ENCODE measurements at places on chromosomes 1 and 21.

GRCh38 chr1:117646007-117646811 lies 40.4 kb downstream of the TENT5C start:
- no peak for DNase-seq

DNA sequence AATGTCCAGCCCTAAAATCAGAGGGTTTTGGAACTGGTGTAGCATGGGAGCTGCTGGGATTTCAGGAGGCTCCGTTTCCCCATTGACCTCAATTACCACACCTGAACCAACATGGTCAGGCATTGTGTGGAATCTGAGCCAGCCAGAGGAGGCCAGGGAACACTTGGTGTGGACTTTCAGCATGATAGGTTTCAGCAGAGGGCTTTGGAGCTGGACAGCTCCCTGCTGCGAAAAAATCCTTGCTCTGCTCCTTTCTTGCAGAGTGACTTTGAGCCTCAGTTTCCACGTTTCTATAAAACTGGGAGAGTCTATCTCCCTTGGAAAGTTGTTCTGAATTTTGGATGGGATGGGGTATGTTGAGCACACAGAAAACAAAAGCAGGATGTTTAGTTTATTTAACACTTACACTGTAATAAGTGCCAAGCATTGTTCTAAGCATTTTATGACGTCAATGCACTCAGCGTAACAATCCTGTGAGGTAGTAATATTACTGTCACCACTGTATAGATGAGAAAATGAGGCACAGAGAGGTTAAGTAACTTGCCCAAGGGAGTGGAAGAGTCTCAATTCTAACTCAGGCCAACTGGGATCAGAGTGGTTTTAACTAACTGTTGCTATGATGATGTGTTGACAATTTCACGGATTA lies 168.0 kb downstream of the GRIK3 start:
- DNase-seq, result no peak

- no peak for DNase-seq
These were observed at the start of gene TINAGL1 for GRCh38 chr1:31576201-31576669. Gene TINAGL1 (plus strand): TSS chr1:31576515. CDS start chr1:31577149, 634 bp downstream.

- DNase-seq, result no peak
These were observed 4.6 kb upstream of the BTG2 start for GRCh38 chr1:203300441-203301330.

DNA sequence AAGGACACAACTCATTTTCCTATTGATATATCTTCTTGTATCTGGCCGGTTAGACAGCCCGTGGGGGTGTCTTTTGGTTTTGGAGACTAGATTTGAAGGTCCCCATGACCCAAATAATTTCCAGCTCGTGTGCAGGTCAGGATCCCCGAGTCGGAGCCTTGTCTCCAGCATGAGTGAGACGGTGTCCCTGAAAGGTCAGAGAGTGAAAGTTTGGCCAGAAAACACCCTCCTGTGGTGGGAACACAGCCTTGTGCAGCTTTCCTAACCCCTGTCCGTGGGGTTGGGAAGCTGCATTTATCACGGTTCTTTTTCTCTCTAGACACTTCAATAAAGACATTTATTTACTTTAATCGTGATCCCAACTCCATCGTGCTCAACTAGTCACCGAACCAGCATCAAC lies 17.6 kb downstream of the COQ8A start:
- DNase-seq, result no peak

- DNase-seq, result no peak
These were observed 25.8 kb upstream of the LSS start for GRCh38 chr21:46254208-46254975.

DNA sequence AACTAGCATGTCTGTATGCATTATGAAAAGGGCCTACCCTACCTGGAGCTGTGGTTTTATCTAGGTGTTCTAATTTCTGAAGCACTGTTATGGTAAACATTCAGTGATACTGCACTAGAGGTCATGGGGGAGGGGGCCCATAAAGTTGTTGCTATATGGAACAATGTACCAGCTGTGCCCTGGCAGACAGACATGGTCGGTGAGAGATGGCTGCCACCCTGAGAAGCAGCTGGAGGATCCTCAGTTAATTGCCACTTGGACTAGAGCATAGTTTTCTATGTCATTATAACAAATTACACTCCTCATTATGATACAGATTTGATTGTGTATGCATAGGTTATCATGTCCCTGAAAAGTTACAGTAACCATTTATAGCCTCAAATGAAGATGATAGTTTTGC lies 45.4 kb downstream of the ILDR2 start:
- no peak for DNase-seq

DNA sequence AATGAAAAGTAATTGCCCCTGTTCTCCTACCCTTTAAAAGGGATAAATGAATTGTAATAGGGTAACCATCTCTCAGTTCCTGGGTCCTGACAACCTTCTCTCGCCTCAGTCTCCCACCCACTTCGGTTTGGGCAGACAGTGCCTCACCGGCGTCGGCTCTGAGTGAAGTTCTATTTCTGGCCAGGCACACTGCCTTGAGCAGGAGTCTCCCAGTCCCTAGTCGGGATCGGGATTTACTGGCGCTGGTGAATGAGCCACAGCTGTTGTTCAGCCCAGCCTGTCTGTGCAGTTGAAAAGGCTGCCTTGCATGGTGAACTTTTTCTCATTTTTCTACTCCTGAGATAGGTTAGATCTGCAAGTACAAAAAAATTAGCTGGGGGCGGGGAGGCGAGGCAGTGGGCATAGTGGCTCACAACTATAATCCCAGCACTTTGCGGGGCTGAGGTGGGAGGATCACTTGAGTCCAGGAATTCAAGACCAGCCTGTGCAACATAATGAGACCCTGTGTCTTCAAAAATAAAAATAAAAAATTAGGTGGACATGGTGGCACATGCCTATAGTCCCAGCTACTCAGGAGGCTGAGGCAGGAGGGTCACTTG lies 7.4 kb downstream of the PLEKHM2 start:
- DNase-seq, result no peak

GRCh38 chr1:109181807-109182163 lies 31.9 kb upstream of the SARS1 start:
- no peak for DNase-seq
